Panc1 (cell line): ENCODE measurements at places on chromosomes 16 and 17. TPM values are rescaled to one million over a fixed set of nuclear protein-coding genes. Genes with fewer than 3 reads are reported as not detected.

- H3K27ac ChIP-seq = no peak overlapping the region
- no peak overlapping the region for H3K4me3 ChIP-seq
- no peaks in the 10 kb centered on the region for H3K27me3 ChIP-seq
- no peaks in the 10 kb centered on the region for H3K36me3 ChIP-seq
- no peak for DNase-seq
Measured at GRCh38 chr17:45789874-45790273, 5.8 kb downstream of the CRHR1 start.

DNA sequence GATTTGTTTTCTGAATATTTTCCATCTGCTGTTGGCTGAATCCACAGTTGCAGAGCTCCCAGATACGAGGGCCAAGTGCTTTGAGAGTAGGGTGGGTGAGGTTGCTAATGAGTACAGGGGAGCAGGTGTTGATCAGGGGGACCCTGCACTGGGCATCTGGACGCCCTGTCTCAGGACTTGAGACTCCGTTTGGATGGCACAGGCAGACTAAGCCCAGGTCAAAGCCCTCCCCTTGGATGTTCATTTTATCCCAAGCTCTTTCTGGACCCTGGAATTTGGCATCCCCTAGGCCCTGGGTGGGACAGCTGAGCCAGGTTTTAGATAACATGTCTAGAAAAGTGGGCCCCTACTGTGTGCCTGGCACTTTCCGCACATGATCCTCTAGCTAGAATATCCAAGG is 12.1 kb downstream of the USP6 start:
- no peaks in the 10 kb centered on the region for H3K36me3 ChIP-seq
- no peaks in the 10 kb centered on the region for H3K4me1 ChIP-seq
- no peaks in the 10 kb centered on the region for H3K27me3 ChIP-seq
- H3K4me3 ChIP-seq = no peak overlapping the region

GRCh38 chr16:69244336-69244735 is 57.4 kb downstream of the SNTB2 start:
- H3K36me3 ChIP-seq = no peaks in the 10 kb centered on the region
- no peak overlapping the region for H3K27ac ChIP-seq
- no peak overlapping the region for H3K4me3 ChIP-seq
- H3K27me3 ChIP-seq = no peaks in the 10 kb centered on the region
- no peak for DNase-seq

GRCh38 chr17:78878871-78879527 is 24.0 kb downstream of the CEP295NL start:
- H3K4me1 ChIP-seq = peaks cover 15% of the 10 kb centered on the region
- H3K27me3 ChIP-seq = no peaks in the 10 kb centered on the region
- no peak overlapping the region for H3K27ac ChIP-seq
- no peaks in the 10 kb centered on the region for H3K36me3 ChIP-seq

GRCh38 chr17:17305281-17305801 is 2.2 kb downstream of the NT5M start:
- H3K4me3 ChIP-seq = no peak overlapping the region
- no peaks in the 10 kb centered on the region for H3K27me3 ChIP-seq
- H3K4me1 ChIP-seq = peaks cover 16% of the 10 kb centered on the region
- no peaks in the 10 kb centered on the region; the same call in 1 of the 2 replicates for H3K36me3 ChIP-seq
- H3K27ac ChIP-seq = no peak overlapping the region

GRCh38 chr17:70875729-70876310 is 706.5 kb downstream of the KCNJ2 start:
- no peak overlapping the region for H3K27ac ChIP-seq
- H3K36me3 ChIP-seq = no peaks in the 10 kb centered on the region
- no peak overlapping the region for H3K4me3 ChIP-seq

GRCh38 chr16:65751622-65752521 is 614.6 kb upstream of the CDH5 start:
- no peaks in the 10 kb centered on the region for H3K4me1 ChIP-seq
- no peaks in the 10 kb centered on the region for H3K36me3 ChIP-seq
- no peak overlapping the region for H3K27ac ChIP-seq
- no peaks in the 10 kb centered on the region for H3K27me3 ChIP-seq
- no peak overlapping the region for H3K4me3 ChIP-seq

HP gene
- total RNA-seq = 7.0 TPM

- H3K4me3 ChIP-seq = no peak overlapping the region
- peak overlapping the region; percentile 25 for H3K27ac ChIP-seq
- no peak for DNase-seq
- H3K27me3 ChIP-seq = no peaks in the 10 kb centered on the region; the same call in 1 of the 2 replicates
Measured at GRCh38 chr17:58388302-58389190, 28.8 kb downstream of the RNF43 start.

DNA sequence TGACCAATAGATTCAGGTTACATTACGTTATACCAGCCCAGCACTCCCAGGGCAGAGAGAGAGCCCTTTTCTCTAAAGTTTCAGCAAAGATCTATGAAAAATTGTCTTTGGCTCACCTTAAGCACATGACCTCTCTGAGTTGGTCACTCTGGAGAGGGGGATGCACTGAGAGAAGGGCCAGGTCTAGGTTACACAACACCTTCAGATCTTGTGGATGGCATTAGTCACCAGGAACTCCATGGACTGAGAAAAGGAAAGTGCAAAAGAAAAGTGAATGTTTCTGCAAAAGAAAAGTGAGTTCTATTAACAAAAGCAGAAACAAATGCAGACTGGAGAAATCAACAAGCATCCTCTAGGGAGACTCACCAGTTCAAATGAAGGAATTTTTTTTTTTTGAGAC is 253.3 kb upstream of the SALL1 start:
- no peak overlapping the region for H3K4me3 ChIP-seq
- H3K36me3 ChIP-seq = no peaks in the 10 kb centered on the region
- no peaks in the 10 kb centered on the region for H3K4me1 ChIP-seq
- no peaks in the 10 kb centered on the region for H3K27me3 ChIP-seq

DNA sequence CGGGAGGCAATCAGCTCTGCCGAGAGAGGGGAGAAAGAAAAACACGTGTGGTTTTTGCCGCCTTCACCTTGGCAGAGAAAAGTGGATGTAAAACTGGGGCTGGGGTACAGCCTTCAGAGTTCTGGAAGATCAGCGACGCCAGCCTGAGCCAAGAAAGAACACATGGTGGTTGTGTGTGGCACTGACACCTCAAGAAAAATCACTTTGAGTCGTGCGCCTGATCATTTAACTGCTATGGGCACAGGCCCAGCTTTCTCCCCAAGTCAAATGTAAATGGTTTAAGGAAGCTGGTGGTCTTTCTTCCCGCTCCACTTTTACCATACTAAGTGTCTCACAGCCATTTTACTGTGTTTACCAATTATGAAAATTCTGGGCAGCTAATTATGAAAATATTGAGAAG is 461.8 kb upstream of the SOX9 start:
- no peak for DNase-seq
- no peak overlapping the region for H3K4me3 ChIP-seq
- H3K27ac ChIP-seq = no peak overlapping the region
- H3K4me1 ChIP-seq = no peaks in the 10 kb centered on the region

- H3K4me3 ChIP-seq = no peak overlapping the region
- no peaks in the 10 kb centered on the region for H3K4me1 ChIP-seq
- DNase-seq = no peak
Measured at GRCh38 chr16:49121636-49122035, 160.0 kb downstream of the CBLN1 start.

DNA sequence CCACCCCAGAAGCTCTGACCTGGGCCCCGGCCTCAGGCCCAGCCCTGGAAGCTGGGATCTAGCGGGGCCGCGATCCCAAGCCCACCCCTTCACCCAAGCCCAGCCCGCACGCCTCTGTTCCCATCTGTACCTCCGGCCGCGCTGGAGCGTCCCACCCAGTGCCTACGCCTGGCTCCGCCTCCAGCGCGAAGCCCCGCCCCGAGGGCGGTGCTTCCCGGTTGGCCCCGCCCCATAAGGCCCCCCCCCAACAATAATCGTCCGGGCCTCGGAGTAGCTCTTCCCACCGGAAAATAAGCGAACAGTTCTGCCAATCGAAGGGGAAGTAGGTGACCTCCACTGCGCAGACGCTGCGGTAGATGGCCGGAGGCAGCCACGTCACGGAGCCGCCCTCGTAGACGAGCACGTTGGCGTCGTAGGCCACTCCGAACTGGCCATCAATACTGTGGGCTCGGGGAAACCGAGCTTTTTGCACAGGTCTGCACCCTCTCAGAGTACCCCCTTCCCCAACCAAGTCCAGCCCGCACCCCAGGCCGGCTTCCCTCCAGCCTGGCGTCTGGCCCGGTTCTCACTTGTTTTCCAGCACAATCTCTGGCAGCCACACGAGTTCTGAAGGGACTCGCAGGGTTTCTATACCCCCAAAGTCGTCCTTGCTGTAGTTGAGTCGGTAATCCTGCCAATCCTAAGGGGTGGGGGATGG is 1.1 kb downstream of the CHRNE start:
- H3K36me3 ChIP-seq = no peaks in the 10 kb centered on the region
- H3K4me1 ChIP-seq = no peaks in the 10 kb centered on the region; the same call in 1 of the 2 replicates
- DNase-seq = no peak
- H3K27me3 ChIP-seq = no peaks in the 10 kb centered on the region
- H3K27ac ChIP-seq = no peak overlapping the region
- no peak overlapping the region for H3K4me3 ChIP-seq

NHLRC4 gene
- 4.0 TPM for total RNA-seq

SAMD14 gene
- 6.9 TPM for total RNA-seq

- no peaks in the 10 kb centered on the region for H3K4me1 ChIP-seq
- H3K4me3 ChIP-seq = no peak overlapping the region
- H3K27me3 ChIP-seq = no peaks in the 10 kb centered on the region
- no peak for DNase-seq
- no peaks in the 10 kb centered on the region for H3K36me3 ChIP-seq
Measured at GRCh38 chr16:52086901-52087300, 460.0 kb downstream of the TOX3 start.

GRCh38 chr17:1731194-1731506 is 6.6 kb downstream of the WDR81 start:
- no peak overlapping the region for H3K4me3 ChIP-seq
- no peaks in the 10 kb centered on the region for H3K27me3 ChIP-seq
- peaks cover 7% of the 10 kb centered on the region for H3K4me1 ChIP-seq
- no peak overlapping the region for H3K27ac ChIP-seq
- H3K36me3 ChIP-seq = no peaks in the 10 kb centered on the region

PPP1R27 gene
- total RNA-seq = not detected

ARL5C gene
- not detected for total RNA-seq

HAP1 gene
- total RNA-seq = 11.6 TPM

DNA sequence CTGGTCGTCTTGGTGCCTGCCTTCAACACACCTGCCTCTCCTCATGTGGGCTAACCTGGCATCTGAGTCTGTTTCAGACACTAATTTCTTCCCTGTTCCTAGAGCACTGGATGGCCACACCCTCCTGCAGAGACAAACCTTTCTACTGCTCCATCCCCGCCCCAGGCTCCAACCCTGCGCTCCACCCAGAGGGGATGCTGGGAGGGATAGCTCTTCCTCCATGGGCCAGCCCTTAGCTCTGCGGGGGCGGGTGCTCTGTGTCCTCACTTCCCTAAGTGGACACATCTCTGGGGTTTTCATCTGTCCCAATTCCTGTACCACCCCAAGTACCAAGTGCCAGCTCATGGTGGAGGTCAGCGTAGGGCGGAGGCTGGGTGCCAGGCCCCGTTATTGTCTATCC is 11.0 kb upstream of the CRISPLD2 start:
- DNase-seq = no peak
- no peak overlapping the region for H3K27ac ChIP-seq
- no peaks in the 10 kb centered on the region for H3K27me3 ChIP-seq
- H3K36me3 ChIP-seq = no peaks in the 10 kb centered on the region

GRCh38 chr17:19024101-19025078 is 19.8 kb upstream of the FAM83G start:
- H3K36me3 ChIP-seq = no peaks in the 10 kb centered on the region
- H3K27me3 ChIP-seq = no peaks in the 10 kb centered on the region
- no peak overlapping the region for H3K27ac ChIP-seq
- H3K4me1 ChIP-seq = no peaks in the 10 kb centered on the region

TOX3 gene
- total RNA-seq = 3.4 TPM

PTX4 gene
- total RNA-seq = not detected

DNA sequence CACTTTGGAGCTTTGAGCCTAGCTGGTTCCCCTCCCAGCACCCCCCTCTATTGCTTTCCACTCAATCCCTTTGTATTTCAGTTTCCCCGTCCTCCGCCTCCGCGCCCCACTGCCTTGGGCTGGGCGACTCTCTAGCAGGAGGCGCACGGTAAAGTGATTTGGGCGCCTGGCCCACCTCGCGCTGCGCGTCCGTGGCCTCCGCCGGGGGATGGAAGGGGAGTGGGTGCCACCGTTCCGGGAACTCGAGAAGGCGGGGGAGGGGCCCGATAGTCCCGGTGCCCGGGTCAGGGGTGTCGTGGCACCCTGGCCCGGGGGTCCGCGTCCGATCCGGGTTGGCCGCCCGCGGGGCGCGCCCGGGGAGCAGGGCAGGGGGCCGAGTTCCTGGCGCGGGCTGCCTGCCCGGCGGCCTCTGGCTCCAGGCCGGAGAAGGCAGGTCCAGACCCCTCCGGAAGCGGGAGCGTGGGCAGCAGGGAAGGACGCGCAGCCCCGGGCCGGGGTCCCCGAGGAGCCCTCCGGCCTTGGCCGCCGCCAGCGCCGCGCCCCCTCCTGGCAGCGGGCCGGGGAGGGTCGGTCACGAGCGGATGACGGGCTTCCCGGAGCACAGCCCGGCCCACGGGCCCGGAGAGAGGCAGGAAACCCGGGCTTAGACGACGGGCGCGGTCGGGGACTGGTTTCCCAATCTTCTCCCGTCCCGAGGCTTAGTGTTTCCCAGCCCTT is 15.8 kb downstream of the MEOX1 start:
- no peaks in the 10 kb centered on the region for H3K27me3 ChIP-seq
- H3K27ac ChIP-seq = no peak overlapping the region
- H3K36me3 ChIP-seq = no peaks in the 10 kb centered on the region

- no peaks in the 10 kb centered on the region for H3K36me3 ChIP-seq
- no peak overlapping the region for H3K27ac ChIP-seq
- H3K27me3 ChIP-seq = no peaks in the 10 kb centered on the region
- no peak for DNase-seq
Measured at GRCh38 chr16:14202697-14203096, 131.6 kb downstream of the MRTFB start.

DNA sequence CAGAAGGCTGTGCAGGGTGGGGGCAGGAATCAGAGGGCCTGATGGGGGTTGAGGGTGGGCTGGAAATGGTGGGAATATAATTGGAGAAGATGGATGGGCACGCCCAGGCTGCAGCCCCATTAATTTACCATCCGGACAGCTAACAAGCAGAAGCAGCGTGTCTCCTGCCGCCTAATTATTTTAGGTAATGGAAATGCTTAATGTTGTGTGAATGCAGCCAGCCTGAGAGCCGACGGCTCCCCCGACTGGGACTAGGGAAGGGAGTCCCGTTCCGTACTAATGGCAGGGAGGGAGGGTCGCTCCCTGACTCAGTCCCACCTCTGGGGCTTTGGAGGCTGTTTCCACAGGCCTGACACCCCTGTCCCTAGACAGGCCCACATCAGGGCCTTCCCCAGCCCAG is 4.7 kb upstream of the OVCA2 start:
- no peaks in the 10 kb centered on the region for H3K36me3 ChIP-seq
- no peaks in the 10 kb centered on the region for H3K27me3 ChIP-seq
- H3K4me3 ChIP-seq = no peak overlapping the region
- no peaks in the 10 kb centered on the region for H3K4me1 ChIP-seq

RASL10B gene
- total RNA-seq = 4.3 TPM

GRCh38 chr17:9427465-9428315 is 147.9 kb downstream of the STX8 start:
- H3K27ac ChIP-seq = no peak overlapping the region
- no peak overlapping the region for H3K4me3 ChIP-seq
- DNase-seq = no peak
- H3K27me3 ChIP-seq = no peaks in the 10 kb centered on the region
- H3K36me3 ChIP-seq = no peaks in the 10 kb centered on the region

KIAA0513 gene
- total RNA-seq = 8.7 TPM
